Colonic mucosa (tissue), 4 donors: ENCODE measurements at places on chromosomes 4 and X. TPM values are rescaled to one million over a fixed set of nuclear protein-coding genes. Genes with fewer than 3 reads are reported as not detected.

The SLC38A5 gene
- total RNA-seq: 18.8 TPM

The RCHY1 gene
- 41.2 TPM for total RNA-seq

The TBC1D8B gene
- 11.6 TPM for total RNA-seq

The CDKL5 gene
- total RNA-seq: 4.4 TPM

The SLAIN2 gene
- total RNA-seq: 98.5 TPM

The SMPX gene
- 2.4 TPM for total RNA-seq

DNA sequence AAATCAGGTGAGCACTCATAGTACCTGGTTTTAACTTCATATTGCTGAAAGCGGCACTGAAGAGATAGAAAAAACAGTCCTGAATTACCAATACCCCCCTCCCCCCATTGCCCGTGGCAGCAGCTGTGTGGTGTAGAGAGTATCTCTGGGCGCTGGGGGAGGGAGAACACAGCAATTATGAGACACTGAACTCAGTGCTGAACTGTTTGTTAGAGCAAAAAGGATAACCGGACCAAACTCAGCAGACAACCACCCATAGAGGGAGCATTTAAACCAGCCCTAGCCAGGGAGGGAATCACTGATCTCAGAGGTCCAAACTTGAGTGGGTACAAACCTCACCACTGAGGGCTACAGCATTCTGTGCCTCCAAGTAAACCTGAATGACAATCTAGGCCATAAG, 457.4 kb upstream of the TEX13C start:
- H3K27ac ChIP-seq: no peak overlapping the region
- H3K36me3 ChIP-seq: no peaks in the 10 kb centered on the region
- no peaks in the 10 kb centered on the region for H3K4me1 ChIP-seq

DNA sequence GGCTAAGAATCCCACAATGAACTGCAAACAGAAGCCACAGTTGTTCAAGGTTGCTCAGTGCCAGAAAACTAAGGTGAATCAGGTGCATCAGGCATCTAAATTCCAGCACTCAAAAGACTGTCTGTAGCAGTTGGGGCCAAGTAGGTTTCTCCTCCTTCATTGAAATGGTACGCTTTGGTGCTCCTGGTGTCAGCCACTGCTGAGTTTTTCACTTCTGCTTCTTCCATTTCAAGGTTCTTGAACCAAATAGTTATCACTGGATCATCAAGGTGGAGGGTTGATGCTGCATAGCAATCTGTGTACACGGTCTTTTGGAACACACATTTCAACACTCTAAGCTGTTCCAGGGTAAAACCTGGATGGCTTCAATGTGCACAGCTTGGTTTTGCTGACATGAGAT, 74.4 kb downstream of the TMA16 start:
- H3K27me3 ChIP-seq: no peaks in the 10 kb centered on the region
- H3K4me3 ChIP-seq: no peak overlapping the region
- no peak for DNase-seq
- no peaks in the 10 kb centered on the region for H3K36me3 ChIP-seq
- H3K27ac ChIP-seq: no peak overlapping the region

GRCh38 chr4:168794092-168794707, 215.9 kb downstream of the CBR4 start:
- no peak overlapping the region for H3K27ac ChIP-seq
- no peaks in the 10 kb centered on the region for H3K4me1 ChIP-seq
- H3K27me3 ChIP-seq: no peaks in the 10 kb centered on the region
- H3K4me3 ChIP-seq: no peak overlapping the region

DNA sequence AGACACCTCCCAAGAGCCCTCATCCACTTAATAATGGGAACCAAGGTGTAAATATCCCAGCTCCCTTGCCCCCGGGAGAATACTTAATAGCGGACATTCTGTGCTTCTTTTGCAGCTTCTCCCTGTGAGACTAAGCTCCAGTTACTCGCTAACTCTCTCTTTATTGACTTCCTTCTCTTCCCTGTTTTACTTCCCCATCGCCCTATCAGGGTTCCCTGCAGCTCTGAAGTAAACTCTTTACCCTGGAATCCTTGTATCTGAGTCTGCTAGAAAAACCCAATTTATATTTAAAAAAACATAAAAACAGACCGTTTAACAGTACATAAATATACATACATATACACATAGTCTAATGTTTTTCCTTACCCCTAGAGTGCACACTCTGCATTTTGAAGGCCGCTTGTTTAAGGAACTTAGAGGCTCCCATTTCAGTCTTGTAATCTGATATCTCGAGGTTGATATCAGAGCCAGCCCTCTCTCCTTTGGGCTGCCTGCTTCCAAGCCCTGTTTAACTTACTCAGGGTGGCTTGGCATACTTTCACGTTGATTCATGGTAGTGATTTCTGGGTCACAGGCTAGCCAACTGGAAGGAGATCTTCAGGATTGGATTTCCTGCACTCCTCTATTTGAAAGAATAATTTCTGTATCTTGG, 177.4 kb upstream of the SCML1 start:
- H3K36me3 ChIP-seq: no peaks in the 10 kb centered on the region
- H3K4me3 ChIP-seq: no peak overlapping the region
- H3K4me1 ChIP-seq: no peaks in the 10 kb centered on the region
- no peak overlapping the region for H3K27ac ChIP-seq

GRCh38 chrX:126799059-126799458, 20.5 kb upstream of the PRR32 start:
- no peaks in the 10 kb centered on the region for H3K36me3 ChIP-seq
- H3K27me3 ChIP-seq: no peaks in the 10 kb centered on the region
- no peak for DNase-seq
- no peak overlapping the region for H3K4me3 ChIP-seq
- H3K4me1 ChIP-seq: no peaks in the 10 kb centered on the region

GRCh38 chr4:19230906-19231545, 1020.7 kb upstream of the SLIT2 start:
- H3K36me3 ChIP-seq: no peaks in the 10 kb centered on the region
- DNase-seq: no peak
- H3K4me3 ChIP-seq: no peak overlapping the region

GRCh38 chrX:11397680-11398079, 104.5 kb downstream of the AMELX start:
- H3K4me1 ChIP-seq: no peaks in the 10 kb centered on the region
- H3K36me3 ChIP-seq: no peaks in the 10 kb centered on the region
- H3K4me3 ChIP-seq: no peak overlapping the region
- H3K27ac ChIP-seq: no peak overlapping the region

DNA sequence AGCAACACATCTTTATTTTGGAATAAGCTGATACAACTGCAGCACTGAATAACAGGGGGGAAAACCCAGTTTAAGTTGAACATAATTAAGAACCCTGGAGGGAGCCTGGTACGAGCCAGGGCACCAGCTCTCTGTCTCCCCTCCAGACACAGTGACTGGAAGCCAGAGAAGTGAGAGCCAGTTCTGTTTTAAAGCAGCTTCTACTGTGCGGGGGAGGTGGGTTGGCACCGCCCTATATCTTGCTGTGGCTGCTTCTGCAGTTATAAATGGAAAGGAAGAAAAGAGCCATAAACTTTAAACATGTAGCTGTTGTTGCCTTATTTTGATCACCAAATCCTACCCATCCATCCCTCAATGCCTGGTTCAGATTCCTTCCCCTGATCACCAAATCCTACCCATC, 207.9 kb upstream of the ANXA3 start:
- H3K36me3 ChIP-seq: no peaks in the 10 kb centered on the region
- H3K27me3 ChIP-seq: no peaks in the 10 kb centered on the region
- no peak overlapping the region for H3K4me3 ChIP-seq
- H3K27ac ChIP-seq: no peak overlapping the region
- no peak for DNase-seq

DNA sequence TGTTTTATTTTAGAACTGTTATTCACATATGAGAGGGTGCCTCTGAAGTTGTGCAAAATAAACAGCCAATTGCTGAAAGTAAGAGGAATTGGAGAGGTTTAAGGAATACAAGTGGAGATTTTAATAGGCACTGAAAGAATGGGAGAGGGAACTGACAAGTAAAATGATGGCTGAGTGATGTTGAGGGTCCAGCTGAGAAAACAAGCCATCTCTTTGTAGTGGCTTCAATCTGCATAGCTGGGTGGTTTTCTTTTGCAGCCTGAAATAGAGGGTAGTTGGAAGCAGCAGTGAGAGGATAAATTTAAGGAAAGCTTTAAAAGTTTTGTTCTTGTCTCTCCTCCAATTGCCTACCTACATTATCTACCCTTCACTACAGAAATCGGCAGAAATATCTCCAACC, 106.7 kb upstream of the DGKK start:
- no peak for DNase-seq
- H3K27me3 ChIP-seq: no peaks in the 10 kb centered on the region
- H3K4me1 ChIP-seq: no peaks in the 10 kb centered on the region
- H3K27ac ChIP-seq: no peak overlapping the region
- no peak overlapping the region for H3K4me3 ChIP-seq
- H3K36me3 ChIP-seq: no peaks in the 10 kb centered on the region

DNA sequence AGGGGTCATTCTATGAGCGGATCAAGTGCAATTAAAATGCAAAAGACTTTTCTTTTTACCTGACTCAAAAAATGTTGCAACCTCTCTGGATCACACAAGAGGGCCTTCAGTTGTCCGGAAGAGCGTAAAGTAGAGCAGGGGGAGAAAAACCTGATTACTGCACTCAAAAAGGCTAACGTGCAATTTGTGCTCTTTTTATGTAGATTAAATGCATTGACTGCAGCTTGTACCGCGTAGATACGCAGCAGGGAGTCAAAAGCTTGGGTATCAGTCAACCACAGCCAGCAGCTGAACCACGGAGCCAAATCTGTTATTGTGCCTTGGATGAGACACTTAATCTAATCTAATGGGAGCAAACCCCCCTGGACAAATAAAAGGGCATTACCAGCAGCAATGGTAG, 107.3 kb upstream of the RAI2 start:
- H3K36me3 ChIP-seq: no peaks in the 10 kb centered on the region
- peaks cover 4% of the 10 kb centered on the region for H3K27me3 ChIP-seq
- H3K4me3 ChIP-seq: no peak overlapping the region
